Activated CD4-positive, alpha-beta T cell treated with anti-CD3 and anti-CD28 coated beads, Interleukin-10, Interleukin-2, amounts not matched to agents 100 ng/mL and 50 ng/mL, durations not matched to agents 16 hours and 8 hours (primary cell): ENCODE measurements at places on chromosomes 16 and 17.

- no peak for DNase-seq
Measured at GRCh38 chr16:69479775-69480174, 55.4 kb downstream of the CYB5B start.

- no peak for DNase-seq
Measured at GRCh38 chr16:66326991-66327513, 39.4 kb upstream of the CDH5 start.

DNA sequence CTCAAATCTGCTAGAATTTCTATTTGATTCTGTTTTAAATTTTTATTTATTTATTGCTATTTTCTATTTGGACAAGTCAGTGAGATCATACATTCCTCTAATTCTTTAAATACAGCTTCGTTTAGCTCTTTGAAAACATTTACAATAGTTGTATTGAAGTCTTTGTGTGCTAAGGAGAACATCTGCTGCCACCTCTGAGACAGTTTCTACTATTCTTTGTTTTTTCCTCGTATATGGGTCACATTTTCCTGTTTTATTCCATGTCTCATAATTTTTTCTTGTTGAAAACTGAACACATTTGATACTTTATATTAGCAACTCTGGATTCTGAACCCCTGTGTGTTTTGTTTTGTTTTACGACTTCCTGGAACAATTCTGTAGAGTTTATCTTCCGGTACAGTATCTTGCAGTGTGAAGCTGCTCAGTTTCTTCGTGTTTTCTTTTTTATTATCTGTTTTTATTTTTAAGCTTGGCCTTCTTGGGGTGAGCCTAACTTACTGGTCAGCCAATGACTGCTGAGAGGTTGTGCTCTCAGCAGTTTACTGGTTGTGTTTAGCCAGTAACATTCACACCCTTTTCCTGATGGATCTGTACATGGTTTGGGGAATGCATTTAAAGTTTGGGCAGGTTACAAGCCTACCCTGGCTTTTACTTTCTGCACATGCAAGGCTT lies 99.0 kb downstream of the CA4 start:
- no peak for DNase-seq

GRCh38 chr17:55758171-55758570 lies 7.3 kb downstream of the PCTP start:
- no peak for DNase-seq

- DNase-seq: no peak
Measured at GRCh38 chr17:38605411-38605840, 326 bp downstream of the SRCIN1 start.

GRCh38 chr16:4298761-4299522 lies 16.9 kb upstream of the GLIS2 start:
- no peak for DNase-seq

- no peak for DNase-seq
Measured at GRCh38 chr16:49838441-49839016, 17.4 kb downstream of the ZNF423 start.

DNA sequence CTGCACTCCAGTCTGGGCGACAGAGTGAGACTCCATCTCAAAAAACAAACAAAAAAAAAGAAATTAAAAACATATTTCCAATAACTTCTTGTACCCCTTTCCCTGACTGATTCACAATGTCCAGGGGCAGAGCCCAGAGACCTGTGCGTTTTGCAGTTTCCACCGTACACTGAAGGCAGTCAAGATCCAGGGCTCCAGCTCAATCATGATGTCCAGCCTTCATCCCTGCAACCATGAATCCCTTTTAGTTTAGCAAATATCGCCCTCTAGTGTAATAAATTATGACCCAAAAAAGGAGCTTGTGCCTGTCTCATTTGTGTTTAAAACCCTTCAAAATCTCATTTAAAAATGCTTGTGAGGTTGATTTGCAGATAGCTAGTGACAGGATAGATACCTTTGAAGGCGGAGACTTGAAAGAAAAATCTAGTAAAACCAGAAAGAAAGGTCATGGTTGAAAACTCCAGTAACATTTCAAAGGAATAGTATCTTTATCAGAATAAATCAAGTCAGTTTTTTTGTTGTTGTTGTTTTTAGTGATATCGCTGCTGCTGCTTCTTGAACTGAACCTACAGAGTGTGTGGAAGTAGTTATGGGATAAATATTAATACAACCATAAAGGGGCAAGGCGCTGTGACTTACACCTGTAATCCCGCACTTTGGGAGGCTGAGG lies 3.7 kb upstream of the ERN1 start:
- DNase-seq: peak; percentile 78

DNA sequence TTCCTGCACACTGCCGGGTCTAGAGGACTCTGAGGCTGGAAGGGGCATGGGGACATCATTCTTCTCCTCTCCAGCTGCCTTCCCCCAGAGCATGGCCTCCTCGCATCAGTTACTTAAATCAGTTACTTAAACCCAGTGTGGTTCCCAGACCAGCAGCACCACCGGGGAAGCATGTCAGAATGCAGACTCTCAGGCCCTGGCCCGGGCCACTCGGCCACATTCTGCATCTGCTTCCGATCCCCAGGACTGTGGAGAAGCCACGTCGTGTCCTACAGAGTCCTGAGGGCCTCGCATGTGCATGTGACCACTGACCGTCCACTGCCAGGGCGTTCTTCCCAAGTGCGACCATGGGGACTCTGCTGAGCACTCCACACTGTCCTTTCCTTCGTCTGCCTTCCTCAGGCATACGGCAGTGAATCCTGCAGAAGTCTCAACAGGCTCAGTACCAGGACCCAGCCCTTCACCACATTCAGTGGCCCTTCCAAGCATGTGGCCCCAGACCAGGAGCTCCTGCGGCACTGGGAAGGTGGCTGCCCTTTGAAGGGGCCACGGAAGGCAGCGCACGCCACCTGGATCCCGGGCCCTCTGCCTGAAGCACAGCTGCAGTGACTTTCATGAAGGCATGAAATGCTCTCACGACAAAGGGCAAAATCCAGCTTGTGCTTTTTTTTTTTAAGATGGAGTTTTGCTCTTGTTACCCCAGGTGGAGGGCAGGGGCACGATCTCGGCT lies 46.9 kb upstream of the RASD1 start:
- DNase-seq: no peak

DNA sequence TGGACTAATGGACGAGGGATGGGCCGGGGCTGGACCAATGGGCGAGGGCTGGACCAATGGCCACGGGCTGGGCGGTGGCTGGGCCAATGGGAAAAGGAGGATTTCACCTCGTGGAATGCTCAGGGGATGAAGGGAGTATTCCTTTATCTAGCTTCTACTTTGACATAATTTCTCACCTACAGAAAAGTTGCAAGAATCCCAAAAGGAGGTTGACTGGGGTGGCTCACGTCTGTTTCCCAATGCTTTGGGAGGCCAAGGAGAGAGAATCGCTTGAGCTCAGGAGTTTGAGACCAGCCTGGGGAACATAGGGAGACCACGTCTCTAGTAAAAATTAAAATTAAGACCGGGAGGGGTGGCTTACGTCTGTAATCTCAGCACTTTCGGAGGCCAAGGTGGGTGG lies 5.7 kb upstream of the FLYWCH1 start:
- no peak for DNase-seq

- DNase-seq: no peak
Measured at GRCh38 chr17:2977157-2977556, 86.2 kb downstream of the OR1D5 start.

GRCh38 chr17:12664252-12664651 lies 1.4 kb upstream of the MYOCD start:
- DNase-seq: no peak

DNA sequence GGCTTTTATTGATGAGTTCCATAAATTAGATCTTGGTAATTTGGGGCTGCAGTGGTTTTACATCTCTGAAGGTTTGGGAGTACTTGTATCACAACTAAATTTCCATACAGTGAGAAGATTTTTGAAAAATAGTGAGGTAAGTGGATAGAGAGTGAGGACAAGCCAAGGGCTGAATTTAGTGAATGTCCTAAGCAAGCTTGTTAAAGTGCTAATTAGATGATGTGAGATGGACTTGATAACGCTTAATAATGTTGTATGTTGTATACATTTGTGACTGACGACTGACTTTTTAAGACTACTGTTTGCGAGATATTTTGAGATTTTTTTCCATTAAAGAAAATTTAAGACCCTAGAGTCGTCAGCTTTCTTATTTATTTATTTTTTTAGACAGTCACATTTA lies 3.9 kb downstream of the NFATC3 start:
- DNase-seq: no peak

- no peak for DNase-seq
Measured at GRCh38 chr16:2333772-2334379, 6.7 kb downstream of the ABCA3 start.

- DNase-seq: no peak
Measured at GRCh38 chr16:19073863-19074262, 6.4 kb downstream of the COQ7 start.

- DNase-seq: no peak
Measured at GRCh38 chr17:31320791-31321190, 631 bp downstream of the EVI2A start.

DNA sequence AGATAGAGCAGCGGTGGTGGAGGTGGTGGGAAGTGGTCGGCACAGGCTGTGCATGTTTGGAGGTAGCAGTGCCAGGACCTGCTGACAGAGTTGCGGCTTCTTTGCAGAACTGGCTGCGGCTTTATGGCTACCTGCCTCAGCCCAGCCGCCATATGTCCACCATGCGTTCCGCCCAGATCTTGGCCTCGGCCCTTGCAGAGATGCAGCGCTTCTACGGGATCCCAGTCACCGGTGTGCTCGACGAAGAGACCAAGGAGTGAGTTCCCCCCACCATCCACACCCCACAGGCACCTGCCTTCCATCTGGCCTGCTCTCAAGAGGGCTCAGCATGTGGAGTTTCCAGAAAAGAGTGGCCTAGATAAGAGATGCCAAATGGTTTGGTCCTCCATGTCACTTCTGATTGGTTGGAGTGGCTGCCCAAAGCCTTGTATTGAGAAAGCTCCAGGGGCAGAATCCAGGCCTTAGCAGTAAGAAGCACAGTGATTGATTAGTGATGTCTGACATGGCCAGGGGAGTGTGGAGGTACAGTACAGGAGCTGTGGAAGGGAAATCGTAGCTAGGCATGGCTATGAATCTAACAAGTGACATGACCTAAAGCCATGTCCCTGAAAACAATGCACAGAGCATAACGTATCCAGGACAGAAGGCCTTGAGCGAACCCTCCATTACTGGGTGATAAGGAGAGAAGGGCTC lies 12.0 kb downstream of the MMP15 start:
- no peak for DNase-seq

DNA sequence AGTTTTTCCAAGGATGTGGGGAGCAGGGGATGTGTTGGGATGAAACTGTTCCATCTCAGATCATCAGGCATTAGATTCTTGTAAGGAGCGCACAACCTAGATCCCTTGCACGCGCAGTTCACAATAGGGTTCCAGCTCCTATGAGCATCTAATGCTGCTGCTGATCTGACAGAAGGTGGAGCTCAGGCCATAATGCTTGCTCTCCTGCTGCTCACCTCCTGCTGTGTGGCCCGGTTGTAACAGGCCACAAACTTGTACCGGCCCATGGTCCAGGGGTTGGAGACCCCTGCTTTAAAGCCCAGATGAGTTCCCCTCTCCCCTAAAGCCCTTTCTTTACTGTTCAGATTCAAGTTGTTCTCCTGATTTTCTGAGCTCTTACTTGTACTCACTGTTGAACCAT lies 44.8 kb downstream of the RNF135 start:
- DNase-seq: no peak

DNA sequence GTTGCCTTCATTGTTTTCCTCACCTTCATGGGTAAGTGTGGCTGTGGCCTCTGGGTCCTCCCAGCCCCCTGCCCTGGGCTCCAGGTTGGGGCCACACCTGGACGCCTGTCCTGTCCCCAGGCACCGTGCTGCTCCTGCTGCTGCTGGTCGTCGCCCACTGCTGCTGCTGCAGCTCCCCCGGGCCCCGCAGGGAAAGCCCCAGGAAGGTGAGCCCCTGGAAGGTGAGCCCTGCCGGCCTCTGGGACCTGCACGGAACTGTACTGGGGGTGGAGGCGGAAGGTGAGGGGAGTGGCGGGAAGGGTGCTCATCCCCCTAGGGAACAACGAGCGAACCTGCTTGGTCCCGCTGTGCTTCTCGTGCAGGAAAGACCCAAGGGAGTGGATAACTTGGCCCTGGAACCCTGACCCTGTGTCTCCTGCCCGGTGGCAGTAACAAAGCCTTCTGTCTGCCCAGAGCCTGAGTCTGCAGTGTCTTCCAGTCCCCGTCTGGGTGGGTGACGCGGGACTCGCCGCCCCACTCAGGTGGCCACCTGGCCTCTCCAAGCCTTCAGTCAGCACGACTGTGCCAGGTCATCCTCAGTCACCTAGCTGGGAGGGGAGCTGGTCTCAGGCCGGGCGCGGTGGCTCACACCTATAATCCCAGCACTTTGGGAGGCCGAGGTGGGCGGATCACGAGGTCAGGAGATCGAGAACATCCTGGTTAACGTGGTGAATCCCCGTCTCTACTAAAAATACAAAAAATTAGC lies 831 bp downstream of the SMIM22 start:
- DNase-seq: no peak

GRCh38 chr17:12958786-12959185 lies 59.0 kb downstream of the ELAC2 start:
- no peak for DNase-seq

- DNase-seq: no peak
Measured at GRCh38 chr16:83338941-83339340, 468.8 kb upstream of the HSBP1 start.

- peak; percentile 64 for DNase-seq
Measured at GRCh38 chr16:68287276-68288251, 23.2 kb downstream of the SLC7A6OS start.

DNA sequence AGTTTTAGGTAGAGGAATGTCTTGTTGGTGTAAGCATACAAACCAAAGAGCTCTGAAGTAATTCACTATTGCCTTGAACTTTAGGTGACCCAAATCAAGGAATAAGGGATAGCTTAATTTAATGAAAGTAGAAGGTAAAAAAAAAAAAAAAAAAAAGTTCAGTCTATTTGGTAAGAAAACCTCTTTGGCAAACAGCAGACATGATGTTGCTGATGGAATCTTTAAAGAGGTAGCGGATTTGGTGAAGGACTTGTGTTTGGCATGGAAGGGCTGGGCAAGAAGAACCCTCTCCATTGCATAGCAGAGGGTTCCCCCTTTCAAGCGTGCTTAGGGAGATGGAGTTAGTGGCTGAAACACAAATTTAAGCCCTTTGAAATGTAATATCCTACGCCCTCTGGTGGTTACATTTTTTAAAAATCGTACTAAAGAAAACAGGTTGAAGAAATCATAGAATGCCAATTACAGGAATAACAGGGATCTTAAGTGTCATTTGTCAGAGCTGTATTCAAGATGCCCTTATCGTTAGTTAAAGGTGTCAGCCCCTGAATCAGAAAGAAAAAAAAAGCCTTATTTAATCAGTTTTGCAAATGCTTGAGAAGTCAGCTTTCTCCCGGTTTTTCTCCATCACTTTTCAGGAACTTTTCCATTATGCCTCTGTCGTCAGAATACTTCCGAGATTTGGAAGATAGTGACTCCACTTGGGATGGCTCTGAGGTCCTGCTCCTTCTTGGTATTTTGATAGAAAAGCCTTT lies 383.1 kb downstream of the KCNJ2 start:
- peak; percentile 29 for DNase-seq

GRCh38 chr17:13154930-13155329 lies 137.1 kb upstream of the ELAC2 start:
- DNase-seq: no peak

GRCh38 chr16:59964232-59964924 lies 1230.3 kb upstream of the GOT2 start:
- no peak for DNase-seq

- no peak for DNase-seq
Measured at GRCh38 chr17:40451420-40451819, 8.2 kb downstream of the IGFBP4 start.

- peak; percentile 60 for DNase-seq
Measured at GRCh38 chr17:9115214-9116191, 94.2 kb downstream of the NTN1 start.

GRCh38 chr17:73271072-73271471 lies 9.4 kb upstream of the CPSF4L start:
- no peak for DNase-seq

- DNase-seq: no peak
Measured at GRCh38 chr16:9115277-9115676, 23.8 kb downstream of the HAPSTR1 start.
